ENCODE measurements at places on chromosomes 6 and 20.

DNA sequence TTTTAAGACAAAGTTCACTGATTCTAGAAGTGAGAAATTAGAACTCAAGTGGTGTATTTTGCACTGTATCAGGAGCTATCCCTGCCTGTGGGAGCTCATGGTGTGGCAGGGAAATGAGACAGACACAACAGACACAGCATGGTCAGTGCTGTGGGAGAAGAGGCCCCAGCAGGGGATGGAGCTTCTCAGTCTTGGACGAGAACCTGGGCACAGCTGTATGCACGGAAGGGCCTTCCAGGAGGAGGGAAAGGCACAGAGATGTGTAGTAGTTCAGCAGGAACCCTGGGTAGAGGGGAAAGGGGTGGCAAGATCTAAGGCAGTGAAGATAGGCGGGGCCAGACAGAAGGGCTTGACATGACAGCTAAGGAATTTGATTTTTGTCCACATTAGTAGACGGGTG, 48.8 kb upstream of the KIF25 start:
- no peak for DNase-seq

- peak; percentile 29 for DNase-seq
Observed at GRCh38 chr20:44780226-44780625, 30.1 kb downstream of the RIMS4 start.

GRCh38 chr6:40671694-40672050, 84.5 kb upstream of the LRFN2 start:
- no peak for DNase-seq

GRCh38 chr6:38146021-38146733, 326.6 kb downstream of the ZFAND3 start:
- DNase-seq, result no peak

- DNase-seq, result no peak
Observed at GRCh38 chr6:84525907-84526306, 238.5 kb downstream of the TBX18 start.

DNA sequence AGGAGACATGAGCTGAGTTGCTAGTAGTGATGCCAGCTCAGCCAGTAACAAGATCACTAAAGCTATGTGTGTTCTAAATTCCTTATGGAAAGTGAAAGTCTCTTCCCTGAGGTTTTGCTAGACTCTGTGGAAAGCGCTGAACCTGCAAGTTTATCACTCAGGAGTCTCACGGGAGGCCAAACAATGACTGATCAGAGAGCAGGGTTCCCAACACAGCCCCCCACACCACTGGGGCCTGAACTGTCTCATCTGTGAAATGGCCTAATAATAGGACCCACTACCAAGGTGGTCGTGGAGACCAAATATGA, 19.9 kb downstream of the ACSS1 start:
- DNase-seq, result no peak

GRCh38 chr6:14746139-14746837, 499.6 kb upstream of the JARID2 start:
- DNase-seq, result no peak

DNA sequence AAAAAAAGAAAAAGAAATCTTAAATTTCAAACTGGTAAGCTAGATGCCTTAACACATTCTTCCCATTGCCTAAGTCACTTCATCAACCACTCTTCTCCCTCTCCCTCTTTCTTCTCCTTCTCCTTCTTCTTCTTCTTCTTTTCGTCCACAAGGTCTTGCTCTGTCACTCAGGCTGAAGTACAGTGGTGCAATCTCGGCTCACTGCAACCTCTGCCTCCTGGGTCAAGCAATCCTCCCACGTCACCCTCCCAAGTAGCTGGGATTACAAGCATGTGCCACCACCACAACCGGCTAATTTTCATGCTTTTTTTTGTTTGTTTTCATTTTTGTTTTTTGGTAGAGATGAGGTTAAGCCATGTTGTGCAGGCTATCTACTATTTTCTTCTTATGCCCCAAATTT, 60.2 kb downstream of the GPR63 start:
- DNase-seq, result no peak

DNA sequence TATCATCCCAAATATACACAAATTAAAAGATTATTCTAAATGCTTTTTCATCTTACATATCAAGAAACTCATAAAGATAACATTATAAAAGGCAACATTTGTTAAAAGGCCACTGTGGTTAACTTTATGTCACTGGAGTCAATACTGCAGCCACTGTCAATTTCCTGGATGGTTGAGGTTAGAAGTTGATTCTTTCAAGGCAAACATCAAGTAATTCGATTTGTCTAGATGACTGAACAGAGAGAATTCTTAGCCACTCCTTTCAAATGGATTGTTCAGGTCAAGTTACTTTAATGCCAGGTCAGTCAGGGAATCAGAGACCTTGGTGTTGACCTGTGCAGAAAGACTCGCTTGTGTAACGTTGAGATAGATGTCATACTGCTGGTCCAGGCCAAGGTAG, 44.4 kb upstream of the SIM1 start:
- no peak for DNase-seq

DNA sequence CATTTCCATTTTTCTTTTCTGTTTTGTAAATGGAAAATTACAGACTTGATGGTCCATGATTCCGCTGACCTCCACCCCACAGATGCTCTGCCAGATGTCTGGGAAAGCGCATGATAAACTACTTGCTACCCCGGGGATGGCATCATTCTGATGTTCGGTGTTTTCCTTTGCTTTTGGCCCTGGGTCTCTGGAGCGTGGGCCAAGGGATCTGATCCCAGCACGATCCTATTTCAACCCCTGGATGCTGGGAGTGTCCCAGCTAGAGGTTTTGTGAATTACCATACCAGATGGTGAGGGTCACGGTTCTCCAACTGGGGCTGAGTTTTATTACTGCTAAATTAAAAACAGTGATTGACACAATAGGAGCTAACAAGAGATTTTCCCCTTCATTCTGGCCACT, 25.2 kb upstream of the MYLIP start:
- no peak for DNase-seq

DNA sequence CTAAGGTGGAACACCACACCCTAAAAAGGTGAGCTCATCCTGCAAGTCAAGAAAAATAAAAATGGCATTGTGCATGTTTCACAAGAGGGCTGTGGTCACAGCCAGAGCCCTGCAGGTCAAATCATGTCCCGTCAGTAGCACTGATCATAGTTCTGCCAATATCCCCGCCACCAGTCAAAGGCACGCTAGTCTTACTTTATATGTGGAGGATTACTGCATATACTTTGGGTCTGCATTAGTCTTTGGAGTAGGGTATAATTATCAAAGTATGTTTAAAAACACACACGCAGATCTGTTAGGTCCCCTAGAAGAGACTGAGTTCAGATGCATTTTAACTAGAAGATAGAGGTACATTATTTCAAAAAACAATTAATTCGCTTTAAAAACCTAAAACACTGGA, 1.8 kb downstream of the PERP start:
- peak; percentile 4 for DNase-seq

- no peak for DNase-seq
Observed at GRCh38 chr6:100366419-100366818, 98.3 kb downstream of the SIM1 start.

- DNase-seq, result no peak
Observed at GRCh38 chr6:147109707-147110106, 94.5 kb upstream of the STXBP5 start.

GRCh38 chr6:139912735-139913400, 538.4 kb upstream of the CITED2 start:
- no peak for DNase-seq

DNA sequence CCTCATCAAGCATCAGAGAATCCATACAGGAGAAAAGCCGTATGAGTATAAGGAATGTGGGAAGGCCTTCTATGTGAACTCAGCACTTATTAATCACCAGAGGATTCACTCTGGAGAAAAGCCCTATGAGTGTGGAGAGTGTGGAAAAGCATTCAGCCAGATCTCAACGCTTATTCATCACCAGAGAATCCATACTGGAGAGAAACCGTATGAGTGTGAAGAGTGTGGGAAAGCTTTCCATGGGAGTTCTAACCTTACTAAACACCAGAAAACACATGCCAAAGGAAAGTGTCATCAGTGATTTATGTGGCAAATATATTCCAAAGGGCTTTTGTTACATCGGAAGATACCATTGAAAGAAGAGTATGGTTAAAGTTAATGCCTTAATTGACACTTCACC, 25.4 kb downstream of the ZKSCAN8 start:
- DNase-seq, result no peak

GRCh38 chr6:32794510-32794909, 22.3 kb downstream of the HLA-DOB start:
- DNase-seq, result no peak

DNA sequence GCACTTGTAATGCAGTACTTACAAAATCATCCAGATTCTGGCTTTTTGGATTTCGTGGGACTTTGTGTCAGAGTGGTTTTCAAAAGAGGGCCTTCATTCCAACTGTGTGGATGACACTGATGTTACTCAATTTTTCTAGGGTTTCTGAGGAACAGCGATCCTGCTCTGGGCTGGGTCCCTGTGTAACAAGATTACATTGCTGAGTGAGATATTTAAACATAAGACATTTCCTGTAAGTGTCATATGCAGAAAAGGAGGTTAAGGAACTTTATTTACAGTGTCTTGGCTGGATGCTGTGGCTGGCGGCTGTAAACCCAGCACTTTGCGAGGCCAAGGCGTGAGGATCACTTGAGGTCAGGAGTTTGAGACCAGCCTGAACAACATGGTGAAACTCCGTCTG, 6.7 kb downstream of the ZFAND3 start:
- no peak for DNase-seq

DNA sequence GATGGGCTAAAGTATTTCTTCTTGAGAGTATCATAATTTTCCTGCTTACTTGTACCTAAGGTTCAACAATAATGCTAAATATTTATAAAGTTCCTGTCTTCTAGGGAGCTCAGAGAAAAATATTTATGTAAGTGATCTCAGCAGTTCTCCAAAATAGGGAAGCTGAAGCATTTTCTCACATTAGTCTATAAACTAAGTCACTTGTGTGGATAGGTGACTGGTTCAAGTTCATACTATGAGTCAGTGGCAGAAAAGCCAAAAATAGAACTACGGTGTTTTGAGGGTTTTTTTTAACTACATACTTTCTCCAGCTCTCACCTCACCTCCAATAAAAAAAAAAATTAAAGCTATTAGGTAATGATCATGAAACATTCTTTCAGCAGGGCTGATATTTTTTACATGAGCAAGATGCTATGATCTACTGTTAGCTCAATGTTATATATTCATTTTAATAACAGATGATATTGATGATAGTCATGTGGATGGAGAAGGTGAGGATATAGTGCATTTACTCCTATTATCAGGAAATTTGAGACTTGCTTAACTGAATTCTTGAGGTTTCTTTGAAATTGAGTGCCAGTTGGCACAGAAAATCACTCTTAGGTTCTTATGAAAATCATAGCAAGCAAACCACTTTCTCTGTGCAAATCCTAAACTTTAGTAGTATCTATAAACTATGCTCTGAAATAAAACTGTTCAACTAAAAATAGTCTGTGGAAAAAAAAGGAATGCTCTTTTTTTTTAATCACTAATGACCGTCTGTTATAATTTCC, 4.1 kb upstream of the MOXD1 start:
- DNase-seq, result no peak

GRCh38 chr6:105651969-105652368, 249.1 kb upstream of the PREP start:
- DNase-seq, result no peak

DNA sequence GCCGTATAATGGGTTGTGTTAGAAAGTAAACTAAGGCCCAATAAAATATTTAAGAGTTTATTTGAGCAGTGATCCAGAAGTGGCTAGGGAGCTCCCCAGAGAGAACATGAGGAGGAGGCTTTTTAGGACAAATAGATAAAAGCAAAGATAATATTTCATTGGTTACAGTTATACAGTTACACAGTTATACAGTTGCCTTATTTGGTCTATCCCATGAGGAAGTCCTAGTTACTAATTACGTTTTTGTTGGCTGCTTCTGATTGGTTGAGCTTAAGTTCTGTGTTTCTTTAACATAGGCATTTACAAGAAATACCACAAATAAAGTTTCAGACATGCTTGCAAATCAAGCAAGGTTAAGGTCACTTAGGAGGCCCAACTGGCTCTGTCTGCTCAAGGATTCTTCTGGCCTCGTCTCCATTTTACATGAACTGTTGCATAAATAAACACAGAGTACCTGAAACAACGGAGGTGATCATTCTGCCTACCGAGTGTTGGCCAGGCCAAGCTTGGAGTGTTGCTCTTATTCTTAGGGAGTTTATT, 7.0 kb downstream of the UBD start:
- DNase-seq, result no peak

- no peak for DNase-seq
Observed at GRCh38 chr6:135033238-135033637, 21.4 kb downstream of the HBS1L start.

DNA sequence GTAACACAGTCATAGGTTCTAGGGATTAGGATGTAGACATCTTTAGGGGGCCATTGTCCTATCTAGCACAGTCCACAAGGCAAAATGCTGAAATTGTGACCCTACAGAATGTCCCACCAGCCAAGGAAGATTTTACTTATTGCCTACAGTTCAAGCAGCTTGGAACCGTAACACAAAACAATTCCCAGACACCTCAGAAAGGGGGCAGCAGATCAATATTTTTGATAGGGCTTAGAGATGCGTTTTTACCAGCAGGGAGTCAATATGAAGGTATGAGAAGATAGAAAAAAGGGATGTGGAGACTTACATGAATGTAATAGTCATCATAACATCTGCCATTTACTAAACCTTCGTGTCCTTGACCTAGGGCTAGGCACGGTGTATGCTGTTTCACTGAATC, 81.0 kb downstream of the TMEM170B start:
- DNase-seq, result no peak

DNA sequence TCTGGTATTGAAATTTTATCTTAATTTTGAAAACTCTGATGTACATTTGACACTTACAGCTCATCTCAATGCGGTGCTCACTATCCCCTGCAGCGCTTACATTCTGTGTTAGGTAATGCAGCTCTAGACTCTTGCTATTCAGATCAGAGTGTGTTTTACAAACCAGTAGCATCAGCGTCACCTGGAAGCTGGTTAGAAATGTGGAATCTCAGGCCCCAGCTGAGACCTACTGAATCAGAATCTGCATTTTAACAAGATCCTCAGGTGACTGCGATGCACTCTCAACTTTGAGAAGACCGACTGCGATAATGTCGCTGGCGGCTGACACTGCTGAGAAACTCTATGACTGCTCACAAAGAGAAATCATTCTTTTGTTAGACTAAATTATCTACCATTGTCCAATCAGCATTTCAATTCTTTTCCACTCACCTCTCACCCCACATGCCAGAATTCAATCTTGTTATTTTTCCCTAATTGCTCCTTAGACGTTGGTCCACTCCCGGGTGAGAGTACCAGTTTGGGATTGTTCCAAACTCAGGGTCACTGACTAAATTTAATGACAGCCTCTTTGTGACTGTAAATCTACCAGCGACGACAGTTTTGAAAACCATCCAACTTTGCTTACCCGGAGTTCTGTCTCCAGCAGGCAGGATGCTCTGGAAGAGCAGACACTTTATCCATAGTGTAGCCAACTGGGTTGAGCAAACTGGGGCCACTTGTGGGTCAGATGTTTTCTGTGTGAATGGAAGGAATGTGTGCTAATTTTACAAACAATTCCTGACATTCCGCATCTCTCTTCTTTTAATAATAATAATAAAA, 140.1 kb upstream of the BTBD3 start:
- no peak for DNase-seq

- DNase-seq, result no peak
Observed at GRCh38 chr6:10332111-10332510, 82.8 kb downstream of the TFAP2A start.

Measured in H4 (cell line).